NCI-H1048 (cell line): ENCODE measurements at places on chromosomes 6 and 20.

GRCh38 chr6:158635427-158636073, 9.0 kb downstream of the DYNLT1 start:
- DNase-seq: no peak

GRCh38 chr6:106099235-106099537, 13.1 kb downstream of the PRDM1 start:
- no peak for DNase-seq

DNA sequence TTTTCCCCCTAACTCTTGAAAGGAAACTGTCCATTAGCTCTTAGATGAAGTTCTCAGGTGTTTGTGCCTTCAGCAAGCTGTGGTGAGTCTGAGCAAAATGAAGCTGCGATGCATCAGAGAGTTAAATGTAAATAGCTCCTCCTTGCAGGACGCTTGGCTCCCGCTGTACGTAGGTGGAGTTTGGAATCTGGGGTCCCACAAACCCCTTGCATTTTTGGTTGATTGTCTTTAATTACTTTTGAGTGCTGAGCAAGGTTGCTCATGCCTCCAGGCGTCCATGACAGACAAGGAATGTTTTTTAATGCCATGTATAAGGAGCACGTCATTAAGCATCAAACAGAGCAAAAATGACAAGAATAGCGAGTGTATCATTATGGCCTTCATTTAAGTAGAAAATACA, 300.5 kb downstream of the TFAP2C start:
- DNase-seq: no peak

- no peak for DNase-seq
Observed at GRCh38 chr6:157804448-157805327, 18.4 kb upstream of the SNX9 start.

DNA sequence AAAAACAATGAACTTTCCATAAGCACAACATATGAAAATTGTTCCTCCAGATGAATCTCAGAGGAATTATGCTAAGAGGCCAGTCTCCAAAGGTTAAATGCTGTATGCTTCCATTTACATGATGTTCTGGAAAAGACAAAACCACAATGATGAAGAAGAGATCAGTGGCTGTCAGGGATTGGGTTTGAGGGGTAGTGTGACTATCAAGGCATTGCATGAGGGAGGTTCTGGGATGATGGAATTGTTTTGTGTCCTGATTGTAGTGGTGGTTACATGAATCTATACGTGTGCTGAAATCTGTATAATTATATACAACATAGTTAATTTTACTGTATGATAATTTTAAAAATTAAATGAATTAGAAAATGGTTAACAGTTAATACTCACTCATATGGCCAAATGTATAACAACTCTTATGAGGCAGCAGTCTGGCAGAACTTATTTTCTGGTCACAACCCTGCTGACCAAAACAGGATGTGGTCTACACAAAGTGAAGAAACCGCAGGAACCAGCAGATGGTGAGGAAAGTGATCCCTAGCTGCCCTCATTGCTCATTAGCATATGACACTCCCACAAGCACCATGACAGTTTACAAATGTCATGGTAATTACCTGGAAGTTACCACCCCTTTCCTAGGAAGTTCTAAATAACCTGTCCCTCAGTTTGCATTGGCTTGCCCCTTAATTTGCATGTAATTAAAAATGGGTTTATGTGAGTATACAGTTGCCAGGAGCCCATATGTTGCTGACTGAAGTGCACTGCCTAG, 31.9 kb downstream of the NSFL1C start:
- no peak for DNase-seq

DNA sequence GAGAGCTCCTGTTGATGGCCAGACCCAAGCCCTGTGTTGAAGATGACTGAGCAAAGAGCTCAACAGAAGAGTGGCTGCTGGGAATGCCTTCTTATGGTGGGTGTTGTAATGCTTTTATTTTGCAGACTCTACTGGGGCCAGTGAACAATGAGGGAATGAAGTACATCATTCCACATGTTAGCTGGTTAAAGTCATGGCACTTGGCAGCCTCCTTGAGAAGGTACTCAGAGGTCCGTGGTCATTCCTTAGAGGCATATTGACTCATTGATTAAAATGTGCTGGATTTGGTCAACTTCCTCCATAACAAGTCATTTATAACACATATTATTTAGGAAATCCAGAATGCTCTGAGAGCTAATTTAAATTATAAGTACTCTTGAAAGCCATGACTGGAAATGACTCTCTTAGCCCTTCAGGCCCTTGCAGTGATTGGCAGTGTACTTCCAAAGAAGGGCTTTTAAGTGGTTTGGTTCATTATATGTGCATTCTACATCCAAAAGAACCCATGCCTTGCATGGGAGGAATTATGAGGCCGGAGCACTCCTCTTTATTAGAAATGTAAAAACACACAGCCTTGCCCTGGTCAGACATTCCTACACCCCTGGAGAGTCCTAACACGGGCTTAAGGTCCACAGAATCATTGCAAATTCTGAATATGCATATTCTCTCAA, 976.9 kb downstream of the KIF16B start:
- DNase-seq: no peak

DNA sequence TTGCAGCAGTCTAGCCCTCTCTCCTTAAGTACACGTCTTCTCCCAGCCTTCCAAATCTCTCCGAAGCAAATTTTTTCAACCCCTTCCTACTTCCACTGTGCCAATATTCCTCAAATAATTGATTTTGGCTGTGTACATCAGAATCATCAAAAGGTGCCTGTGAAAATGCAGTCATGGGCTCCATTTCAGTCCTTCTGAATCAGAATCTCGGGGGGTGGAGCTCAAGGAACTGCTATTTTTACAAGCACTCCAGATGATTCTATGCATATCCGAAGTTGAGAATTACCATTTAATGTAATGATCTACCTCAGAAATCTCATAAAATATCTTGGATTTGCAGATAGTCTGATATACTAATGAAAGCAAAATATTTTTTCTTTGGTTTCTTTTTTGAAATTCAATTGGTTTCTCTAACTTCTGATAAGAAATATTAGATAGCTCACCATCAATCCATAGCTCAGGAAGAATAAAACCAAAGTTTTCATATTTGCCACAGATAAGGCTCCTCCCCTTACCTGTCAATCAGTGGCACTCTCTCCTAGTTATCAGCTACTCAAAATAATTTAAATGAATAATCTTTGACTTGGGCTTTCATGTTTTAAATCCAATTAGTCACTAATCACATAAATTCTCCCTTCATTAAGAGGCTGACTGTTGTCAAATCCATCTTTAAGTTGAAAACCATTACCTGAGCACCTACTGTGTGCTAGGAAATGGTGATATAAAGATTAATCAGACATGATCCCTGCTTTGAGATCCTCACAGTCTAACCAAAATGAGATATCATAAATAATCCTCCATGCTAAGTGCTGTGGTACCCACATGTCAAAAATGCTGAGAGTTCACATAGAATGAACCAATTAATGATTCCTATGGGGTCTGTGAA, 36.4 kb upstream of the STXBP5 start:
- no peak for DNase-seq
